Iris pigment epithelial cell (primary cell): ENCODE measurements at places on chromosomes 6 and 20.

GRCh38 chr6:92767101-92767500 is 652.3 kb downstream of the EPHA7 start:
- no peak for DNase-seq

DNA sequence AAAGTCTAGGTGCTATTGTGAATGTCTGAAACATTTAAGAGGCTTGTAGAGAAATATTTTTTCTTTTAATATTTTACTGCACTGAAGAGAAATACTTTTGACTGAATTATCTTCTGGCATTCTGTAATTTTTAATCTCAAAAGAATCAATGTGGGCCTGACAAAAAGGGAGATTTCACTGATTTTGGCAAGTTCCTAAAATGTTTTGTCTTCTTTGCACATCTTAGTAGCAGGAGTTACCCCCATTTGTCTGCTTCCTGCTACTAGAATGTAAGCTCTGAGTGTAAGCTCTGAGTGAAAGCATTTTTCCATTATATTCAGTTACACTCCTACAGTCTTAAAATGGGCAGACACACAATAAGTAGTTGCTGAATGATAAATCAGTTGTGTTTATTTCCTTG is 31.1 kb downstream of the HDAC2 start:
- DNase-seq: no peak

GRCh38 chr20:10642856-10643559 is 30.8 kb downstream of the JAG1 start:
- DNase-seq: no peak

DNA sequence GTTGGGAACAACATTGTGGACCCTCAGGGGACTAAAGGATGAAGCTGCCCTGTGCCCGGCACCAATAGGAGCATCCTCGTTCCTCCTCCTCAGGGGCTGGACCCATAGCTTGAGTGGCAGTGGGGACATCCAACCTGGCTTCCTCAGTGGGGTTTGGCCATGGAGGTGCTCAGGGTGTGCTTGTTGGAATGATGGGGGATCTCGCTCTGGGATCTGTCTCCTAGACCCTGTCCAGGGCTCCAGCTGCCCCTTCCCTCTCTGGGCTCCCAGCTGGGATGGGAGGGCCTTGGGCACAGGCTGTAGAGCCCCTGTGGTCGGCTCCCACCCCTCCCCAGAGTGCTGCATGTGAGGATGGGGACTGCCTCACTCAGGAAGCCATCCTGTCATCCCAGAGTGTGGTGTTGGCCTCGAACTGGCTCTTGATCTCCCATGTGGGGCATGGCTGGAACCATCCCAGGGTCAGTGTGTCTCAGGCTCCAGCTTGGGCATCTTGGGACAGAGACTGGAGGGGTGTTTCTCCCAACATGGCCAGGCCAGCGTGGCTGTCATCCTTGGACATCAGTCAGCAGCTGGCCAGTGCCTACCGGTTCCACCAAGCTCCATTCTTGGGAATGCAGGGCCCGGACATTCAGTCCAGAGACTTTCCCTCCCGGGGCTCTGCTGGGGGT is 9.5 kb upstream of the MYT1 start:
- DNase-seq: no peak

GRCh38 chr6:5217356-5217755 is 43.4 kb downstream of the LYRM4 start:
- no peak for DNase-seq

GRCh38 chr20:63047267-63047666 is 40.5 kb upstream of the BHLHE23 start:
- DNase-seq: no peak

DNA sequence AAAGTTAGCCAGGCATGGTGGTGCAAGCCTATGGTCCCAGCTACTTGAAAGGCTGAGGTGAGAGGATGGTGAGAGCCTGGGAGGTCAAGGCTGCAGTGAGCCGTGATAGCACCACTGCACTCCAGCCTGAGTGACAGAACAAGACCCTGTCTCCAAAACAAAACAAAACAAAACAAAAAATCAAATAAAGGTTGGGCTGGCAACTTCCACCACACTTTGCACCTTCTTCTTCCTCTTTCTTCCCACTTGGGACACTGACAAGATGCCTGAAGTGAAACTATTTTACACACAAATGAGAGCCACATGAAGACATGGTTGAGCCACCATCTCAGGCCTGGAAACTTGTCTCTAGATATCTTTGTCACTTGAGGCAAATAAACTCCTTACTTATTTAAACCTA is 53.8 kb upstream of the CCDC28A start:
- DNase-seq: no peak

- DNase-seq: no peak
These were observed 24.6 kb downstream of the SLCO4A1 start for GRCh38 chr20:62666736-62667529.

GRCh38 chr6:89032599-89032998 is 48.0 kb upstream of the PNRC1 start:
- no peak for DNase-seq

DNA sequence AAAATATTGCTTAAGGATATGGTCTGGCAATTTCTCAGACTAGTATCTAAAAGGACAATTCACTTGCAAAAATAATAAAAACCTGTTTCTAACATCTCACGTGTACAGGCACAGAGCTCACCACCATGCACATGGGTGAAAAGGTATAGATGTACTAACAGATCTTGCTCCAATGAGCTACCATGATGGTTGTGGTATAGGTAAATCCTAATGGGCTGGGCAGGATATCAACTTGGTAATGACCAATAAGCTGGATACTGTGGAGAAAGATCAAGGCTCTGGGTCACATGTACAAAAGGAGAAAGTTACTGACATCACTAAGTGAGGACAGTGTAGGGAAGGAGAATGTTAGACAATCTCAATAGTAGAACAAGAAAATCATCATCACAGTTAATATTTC is 111.0 kb upstream of the NUP153 start:
- DNase-seq: no peak

DNA sequence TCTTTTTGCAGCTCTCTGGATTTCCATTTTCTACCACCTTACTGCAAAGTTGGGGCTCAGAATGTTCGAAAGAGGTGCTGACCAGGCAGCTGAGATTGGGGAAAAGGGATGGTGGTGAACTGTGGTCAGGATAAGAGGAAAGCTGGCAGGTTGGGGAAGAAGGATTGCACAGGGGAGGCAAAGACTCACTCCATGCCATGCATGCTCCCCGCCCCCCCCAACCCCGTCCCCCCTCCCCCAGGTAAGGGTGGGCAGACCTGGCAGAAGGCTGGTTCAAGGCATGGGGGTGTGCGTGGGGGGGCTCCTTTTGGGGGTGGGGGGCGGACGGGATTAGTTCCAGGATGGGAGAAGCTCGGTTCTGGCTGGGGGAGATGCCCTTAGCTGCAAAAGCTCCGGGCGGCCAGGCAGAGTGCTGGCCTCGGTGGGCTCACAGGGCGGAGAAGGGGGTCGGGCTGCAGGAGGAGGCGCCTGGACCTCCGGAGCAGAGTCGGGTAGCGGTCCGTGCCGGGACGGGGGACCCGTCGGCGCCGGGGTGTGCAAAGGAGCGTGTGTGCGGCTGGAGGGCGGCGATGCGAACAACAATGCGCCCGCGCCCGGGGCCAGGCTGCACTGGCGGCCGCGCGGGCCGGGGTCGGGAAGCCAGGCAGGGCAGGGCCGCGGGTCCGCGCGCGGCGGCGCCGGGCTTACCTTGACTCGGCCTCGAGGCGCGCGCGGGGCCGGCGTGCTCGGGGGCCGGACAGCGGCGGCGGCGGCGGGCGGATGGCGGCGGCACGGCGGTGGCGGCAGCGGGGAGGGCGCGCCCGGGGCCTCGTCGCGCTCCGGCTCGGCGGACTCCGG is 880 bp downstream of the ADNP start:
- peak; percentile 8 for DNase-seq

DNA sequence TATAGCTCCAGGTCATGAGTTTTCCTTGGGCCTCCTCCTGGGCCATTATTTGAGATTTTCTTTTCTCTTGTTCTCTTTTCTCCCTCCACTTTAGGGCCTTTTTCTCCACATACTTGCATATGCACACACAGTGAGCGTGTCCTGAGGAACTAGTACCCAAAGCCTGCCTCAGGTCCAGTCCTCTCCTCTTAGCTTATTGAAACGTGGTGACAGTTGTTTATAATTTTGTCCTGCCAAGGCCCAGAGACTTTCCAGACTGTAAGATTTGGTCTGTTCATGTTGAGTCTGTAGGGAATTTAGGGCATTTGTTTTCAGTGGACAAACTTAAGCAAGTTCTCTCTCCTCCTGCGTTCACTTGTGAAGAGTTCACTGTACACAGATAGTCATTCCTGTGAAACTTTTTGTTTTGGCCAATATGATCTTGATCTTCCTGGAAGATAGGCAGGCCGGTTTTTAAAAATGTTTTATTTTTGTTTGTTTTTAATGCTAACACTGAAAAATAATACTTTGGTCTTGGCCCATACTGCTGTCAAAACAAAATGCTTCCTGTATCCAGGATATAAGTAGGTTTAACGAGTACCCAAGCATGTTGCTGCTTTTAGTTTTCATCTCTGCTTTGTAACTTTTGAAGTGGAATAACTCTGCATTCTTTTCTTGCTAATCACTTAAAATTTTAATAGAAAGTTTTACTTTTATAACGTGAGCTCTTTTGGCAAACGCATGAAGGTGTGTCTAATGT is 20.7 kb downstream of the LRRC1 start:
- peak; percentile 51 for DNase-seq

GRCh38 chr6:133432021-133432989 is 191.1 kb downstream of the EYA4 start:
- no peak for DNase-seq

- no peak for DNase-seq
These were observed 22.1 kb upstream of the FOXP4 start for GRCh38 chr6:41523915-41524633.

DNA sequence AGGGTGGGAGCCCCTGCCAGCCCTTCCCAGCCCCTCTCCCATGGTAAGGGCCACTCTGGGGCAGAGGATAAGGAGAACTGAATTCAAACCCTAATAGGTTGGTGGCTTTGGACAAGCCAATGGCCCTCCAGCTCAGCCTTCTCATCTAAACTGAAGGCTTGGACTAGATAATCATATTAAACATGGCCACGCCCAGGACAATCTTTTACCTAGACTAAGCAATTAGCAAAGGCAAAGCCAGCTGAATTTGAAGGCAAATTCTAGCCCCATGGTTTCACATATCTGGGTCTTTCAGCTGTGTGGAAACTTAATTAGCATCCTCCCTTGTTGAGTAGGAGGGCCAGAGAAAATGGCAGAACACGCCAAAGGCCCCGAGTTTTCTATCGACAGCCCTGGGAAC is 10.7 kb downstream of the SLC22A23 start:
- no peak for DNase-seq

- DNase-seq: peak; percentile 30
These were observed 32.5 kb upstream of the MEI4 start for GRCh38 chr6:77620278-77620882.

DNA sequence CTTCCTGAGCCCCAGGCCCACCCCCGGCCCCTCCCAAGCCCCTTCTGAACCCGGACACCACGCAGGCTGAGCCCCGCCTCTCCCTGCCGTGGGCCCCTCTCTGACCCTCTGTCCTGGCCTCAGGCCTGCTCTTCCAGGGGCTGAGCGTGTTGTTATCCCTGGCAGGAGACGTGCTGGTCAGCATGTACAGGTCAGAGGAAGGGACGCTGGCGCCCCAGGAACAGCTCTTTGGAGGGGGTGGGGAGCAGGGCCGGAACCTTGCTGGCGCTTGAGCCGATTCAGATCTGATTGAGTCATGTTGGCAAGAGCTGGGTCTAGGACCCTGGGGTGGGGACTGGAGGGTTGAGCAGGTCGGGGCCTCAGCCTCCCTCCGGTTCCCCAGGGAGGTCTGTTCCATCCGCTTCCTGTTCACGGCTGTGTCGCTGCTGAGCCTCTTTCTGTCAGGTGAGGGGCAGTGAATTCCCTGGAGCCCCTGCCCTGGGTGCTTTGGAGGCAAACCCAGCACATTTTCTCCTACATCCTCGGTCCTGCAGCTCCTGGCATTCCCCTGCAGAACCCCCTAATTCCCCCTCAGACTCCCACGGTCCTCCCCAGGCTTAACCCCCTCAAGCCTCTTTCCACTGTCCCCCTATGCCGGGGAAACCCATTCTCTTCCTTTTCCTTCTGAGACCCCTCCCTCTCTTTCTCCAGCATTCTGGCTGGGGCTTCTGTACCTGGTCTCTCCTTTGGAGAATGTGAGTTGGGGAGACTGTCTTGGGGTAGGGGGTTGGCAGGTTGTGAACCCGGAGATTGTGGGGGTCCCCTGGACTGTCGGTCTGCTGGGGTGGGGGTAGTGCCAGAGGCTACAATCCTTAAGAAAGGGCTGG is 2.0 kb downstream of the SPAG4 start:
- peak; percentile 66 for DNase-seq

DNA sequence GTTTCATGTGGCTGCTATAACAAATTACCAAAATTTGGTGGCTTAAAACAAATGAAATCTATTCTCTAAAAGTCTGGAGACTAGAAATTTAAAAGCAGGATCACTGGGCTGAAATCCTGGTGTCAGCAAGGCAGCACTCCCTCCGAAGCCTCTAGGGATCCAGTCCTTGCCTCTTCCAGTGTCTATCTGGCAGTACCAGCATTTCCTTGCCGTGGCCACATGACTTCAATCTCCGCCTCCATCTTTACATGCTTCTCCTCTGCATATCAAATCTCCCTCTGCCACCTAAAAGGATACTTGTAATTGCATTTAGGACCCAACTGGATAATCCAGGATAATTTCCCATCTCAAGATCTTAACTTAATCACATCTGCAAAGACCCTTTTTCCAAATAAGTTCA is 30.2 kb downstream of the ARHGAP18 start:
- no peak for DNase-seq

DNA sequence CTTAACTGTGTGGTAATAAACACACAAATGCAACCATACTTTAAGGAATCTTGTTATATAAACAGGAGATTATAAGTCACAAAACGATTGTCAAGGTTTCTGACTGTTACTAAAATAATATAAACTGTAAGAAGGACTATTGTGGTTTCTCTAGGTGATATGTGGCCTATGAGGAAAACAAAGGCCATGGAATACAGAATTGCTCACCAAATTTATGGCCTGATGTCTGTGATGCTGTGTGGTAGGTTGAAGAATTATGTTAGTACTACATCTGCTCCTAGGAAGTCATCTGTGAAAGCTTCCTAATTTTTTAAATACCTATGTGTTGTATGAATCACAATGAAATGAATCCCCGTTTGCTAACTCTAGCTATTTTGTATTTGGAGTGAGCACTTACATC is 875.4 kb upstream of the MAP3K7 start:
- DNase-seq: peak; percentile 16

DNA sequence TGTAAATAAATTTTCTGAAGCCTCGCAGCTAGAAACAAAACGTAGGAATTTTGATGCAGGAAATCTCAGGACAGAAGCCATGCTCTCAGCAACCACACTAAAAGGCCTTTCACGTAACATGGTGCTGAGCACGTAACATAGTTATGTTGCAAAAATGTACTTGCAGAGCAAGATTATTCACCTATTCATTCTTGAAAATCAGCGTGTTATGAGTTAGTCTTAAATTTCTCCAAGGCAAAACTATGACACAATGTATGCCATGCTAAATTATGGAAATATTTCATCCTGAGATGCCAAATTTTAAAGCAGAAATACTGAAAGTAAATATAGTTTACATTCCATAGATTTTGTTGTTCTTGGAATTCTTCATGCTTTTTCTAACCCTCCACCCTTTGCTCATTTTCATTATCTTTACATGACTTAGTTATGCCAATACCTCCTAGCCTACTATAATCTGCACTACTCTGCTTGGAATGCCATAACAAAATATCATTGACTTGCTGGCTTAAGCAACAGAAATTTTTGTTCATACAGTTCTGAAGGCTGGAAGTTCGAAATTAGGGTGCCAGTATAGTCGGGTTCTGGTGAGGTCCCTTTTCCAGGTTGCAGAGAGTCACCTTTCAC is 179.8 kb upstream of the BMP5 start:
- no peak for DNase-seq

GRCh38 chr6:50116390-50116789 is 66.7 kb upstream of the DEFB112 start:
- DNase-seq: no peak
